Stimulated activated CD4-positive, alpha-beta T cell treated with anti-CD3 and anti-CD28 coated beads, Interleukin-4, amount 100 ng/mL, for 48 hours (primary cell): ENCODE measurements at places on chromosomes 12 and 14.
A peak's percentile ranks its signal among the peaks of the same experiment; 100 is the strongest.

GRCh38 chr12:97394657-97395056 is 67.9 kb upstream of the RMST start:
- no peak for DNase-seq

DNA sequence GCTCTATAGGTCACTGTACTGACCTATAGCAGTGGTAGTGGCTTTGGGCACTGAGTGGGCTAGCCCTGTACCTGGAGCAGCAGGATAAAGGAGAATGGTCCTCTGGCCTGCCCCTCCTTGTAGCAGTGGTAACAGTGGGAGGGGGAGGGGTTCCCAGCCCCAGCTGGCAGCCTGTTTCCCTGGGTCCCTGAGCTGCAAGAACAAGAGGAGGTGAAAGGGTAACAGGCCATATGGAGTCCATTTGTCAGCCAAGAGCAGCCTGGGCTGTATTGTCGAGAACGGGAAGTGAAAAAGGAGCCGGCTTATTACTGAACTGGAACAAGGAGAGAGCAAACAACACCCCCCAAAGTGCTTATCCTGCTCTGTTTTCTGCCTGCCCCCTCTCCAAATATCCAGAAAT is 73.8 kb upstream of the SRSF5 start:
- DNase-seq: no peak

- DNase-seq: no peak
Observed at GRCh38 chr14:100905166-100905565, 1.6 kb upstream of the RTL1 start.

- DNase-seq: no peak
Observed at GRCh38 chr12:115636546-115636945, 640.9 kb downstream of the MED13L start.

DNA sequence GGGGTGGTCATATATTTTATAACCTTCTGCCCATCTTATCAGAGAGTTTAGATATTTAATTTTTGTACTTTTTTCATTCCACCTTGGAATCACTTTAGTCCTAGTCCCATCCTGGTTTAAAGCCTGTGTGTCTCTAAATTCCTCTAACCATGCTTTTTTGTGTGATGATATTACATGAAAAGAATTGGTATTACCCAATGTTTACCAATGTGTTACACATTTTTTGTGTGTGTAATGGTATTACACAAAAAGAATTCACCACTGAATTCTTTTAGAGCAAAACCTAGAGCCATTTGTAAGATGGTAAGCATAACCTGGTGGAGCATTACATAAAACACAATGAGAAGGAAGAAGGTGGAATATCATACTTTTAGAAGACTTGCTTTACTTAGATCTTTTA is 77.5 kb downstream of the FAR2 start:
- DNase-seq: no peak

DNA sequence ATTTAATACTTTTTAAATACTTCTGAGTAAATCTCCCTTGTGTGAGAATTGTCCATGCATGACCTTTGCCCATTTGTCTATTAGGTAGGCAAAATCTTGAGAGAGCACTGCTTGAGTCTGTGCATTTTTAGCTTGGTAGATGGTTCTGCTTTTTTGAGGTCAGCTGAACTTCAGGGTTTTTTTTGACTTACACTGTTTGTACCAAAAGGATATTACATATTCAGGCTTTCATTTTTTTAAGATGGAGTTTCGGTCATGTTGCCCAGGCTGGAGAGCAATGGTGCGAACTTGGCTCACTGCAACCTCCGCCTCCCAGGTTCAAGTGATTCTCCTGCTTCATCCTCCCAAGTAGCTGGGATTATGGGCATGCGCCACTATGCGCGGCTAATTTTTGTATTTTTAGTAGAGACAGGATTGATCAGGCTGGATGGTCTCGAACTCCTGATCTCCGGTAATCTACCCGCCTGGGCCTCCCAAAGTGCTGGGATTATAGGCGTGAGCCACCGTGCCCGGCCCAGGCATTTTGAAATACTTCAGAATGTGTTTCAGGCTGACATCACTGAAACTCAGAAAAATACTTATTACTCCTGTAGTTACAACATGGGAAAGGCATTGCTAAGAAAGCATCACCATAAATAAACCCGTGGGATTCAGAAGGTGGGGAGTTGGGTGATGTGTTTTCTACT is 11.1 kb downstream of the RASSF3 start:
- no peak for DNase-seq

- DNase-seq: no peak
Observed at GRCh38 chr12:95882080-95882479, 23.3 kb downstream of the SNRPF start.

DNA sequence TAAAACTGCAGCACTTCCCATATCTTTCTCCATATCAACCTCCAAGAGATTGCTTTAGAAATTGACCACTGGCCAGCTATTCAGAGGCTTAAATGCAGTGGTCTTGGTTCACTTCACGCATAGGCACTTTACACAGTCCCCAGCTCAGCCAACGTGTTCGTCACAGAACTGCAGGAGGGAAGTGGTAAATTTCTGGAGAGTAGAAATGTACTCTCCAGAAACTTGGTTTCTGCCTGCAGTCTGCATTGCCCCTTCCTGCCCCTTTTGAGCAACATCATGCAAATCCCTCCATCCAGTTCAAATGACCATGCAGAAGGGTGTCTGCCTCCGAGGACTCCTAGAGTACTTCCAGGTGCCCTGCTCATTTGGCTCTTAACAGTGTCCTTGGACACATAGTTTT is 42.7 kb upstream of the NEDD1 start:
- DNase-seq: no peak

- DNase-seq: no peak
Observed at GRCh38 chr12:42126963-42127362, 17.7 kb downstream of the GXYLT1 start.

DNA sequence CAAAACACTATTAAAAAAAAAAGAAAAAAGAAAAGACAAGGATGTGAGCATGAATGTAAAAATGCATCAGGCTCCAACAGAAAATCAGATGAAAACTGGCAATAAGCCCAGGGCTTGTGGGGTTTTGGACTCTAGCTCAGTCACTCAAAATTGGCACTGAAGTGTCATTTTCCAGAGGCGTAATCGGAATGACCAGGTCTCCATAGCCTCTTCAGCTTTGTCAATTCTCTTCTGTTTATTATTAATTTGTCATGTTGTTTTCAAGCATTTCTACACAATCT is 137.2 kb upstream of the TRHDE start:
- DNase-seq: no peak

DNA sequence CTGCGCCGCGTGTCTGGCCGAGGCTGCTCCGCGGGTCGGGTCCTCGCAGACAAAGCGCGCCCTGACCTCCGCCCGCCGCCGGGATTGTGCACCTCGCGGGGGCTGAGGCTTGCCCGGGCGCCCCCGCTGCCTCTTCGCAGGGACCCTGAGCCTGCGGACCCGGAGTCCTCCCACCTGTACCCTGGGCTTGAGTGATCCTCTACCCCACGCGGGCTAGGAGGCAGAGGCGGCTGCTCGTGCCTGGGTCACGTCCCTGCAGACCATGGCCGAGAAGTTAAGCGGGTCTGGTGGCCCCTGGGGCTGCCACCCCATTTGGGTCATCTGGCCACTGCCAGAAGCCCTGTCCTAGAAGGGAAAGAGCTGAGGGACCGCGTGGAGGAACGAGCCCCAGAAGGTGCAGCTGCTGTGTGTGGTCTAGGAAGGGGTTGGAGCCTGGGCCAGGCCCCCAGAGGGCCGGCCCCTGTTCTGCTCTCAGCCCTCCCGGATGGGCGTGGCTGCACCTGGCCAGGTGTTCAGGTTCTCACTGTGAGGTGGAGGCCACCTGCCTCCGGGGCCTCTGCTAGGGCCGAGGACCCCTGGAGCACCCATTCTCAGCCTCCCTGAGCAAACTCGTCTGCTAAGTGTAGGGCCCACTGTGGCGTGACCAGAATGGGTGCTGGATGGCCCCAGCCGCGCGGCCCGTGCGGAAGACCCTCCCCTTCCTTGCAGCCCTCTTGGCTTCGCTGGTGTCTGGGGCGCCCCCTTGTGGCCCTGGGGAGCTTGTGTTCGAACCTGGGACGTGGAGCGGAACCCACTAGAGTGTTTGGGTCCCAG is 49.6 kb downstream of the LRCOL1 start:
- DNase-seq: peak; percentile 79

GRCh38 chr12:2009623-2010022 is 5.4 kb upstream of the DCP1B start:
- DNase-seq: no peak

- no peak for DNase-seq
Observed at GRCh38 chr12:2287589-2287988, 234.8 kb downstream of the CACNA1C start.

GRCh38 chr12:45989287-45989686 is 1.1 kb downstream of the SCAF11 start:
- no peak for DNase-seq

DNA sequence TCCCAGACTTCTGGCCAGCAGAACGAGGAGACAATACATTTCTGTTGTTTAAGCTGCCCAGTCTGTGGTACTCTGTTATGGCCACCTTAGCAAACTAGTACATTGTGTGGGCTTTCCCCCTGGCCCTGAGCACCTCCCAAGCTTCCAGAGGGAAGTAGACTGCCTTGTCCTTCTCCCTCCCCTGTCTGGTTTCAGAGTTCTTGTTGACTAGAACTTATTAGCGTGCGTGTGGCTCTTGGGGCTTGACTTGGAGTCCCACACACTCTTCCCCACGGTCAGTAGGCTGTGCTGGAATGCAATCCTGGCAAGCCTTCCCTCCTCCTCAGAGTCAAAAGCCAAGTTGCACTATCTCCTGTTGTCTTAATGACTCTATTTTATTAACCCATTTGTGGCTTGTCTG is 27.7 kb downstream of the FBLN5 start:
- DNase-seq: no peak

DNA sequence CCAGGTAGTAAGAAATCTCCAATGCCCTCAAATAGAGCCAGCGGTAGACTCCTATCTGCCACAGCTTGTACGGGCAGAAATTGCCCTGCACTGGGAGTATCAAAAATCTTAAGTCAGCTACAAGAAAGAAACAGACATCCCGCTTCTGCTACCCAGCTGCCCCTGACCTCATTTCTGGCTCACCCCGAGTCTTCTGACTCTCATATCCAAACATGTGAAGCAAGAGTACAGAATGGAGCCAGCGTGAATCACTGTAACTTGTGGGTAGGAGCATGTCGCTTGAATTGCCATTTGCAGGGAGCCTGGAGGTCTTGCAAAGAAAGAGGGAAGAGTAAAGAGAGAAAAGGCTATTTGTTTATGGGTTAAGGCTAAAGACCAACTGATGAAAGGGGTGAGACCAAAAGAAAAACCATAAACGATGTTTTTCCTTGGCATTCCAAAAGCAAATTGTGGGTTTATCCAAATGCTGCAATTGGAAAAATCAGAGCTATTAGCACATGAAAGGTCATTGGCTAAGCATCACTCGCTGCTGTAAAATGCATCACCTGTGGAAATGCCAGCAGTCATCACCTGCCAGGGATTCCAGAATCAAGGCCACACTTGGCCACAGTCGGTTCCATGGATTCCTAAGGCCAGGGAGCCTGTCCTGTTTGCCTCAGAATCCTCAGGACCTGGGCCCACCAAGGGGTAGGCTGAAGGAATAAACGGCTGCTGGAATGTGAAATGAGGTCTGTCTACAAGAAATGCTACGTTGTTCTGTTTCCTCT is 86.6 kb downstream of the FOXN3 start:
- no peak for DNase-seq

DNA sequence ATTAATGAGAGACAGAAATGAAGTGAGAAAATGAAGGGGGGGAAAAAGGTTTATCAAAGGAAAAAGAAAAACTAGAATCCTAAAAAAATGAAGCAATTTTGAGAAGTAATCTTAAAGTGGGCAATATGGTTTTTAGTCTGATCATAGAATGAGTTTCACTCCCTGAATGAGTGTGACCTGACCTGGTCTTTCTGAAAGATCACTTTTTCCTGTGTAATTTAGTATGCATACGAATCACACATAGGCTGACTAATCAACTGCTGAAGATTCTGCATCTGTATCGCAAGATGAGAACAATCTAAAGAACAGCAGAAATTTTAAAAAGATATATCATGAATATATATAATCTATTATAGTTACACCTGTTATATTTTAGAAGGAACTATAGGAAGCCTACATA is 11.3 kb downstream of the GNPTAB start:
- DNase-seq: no peak

GRCh38 chr12:89278862-89279261 is 73.4 kb downstream of the DUSP6 start:
- DNase-seq: no peak

GRCh38 chr12:76964784-76965571 is 86.2 kb upstream of the CSRP2 start:
- DNase-seq: no peak

GRCh38 chr12:75345531-75345930 is 11.1 kb downstream of the GLIPR1L1 start:
- no peak for DNase-seq

- no peak for DNase-seq
Observed at GRCh38 chr14:55302367-55303124, 31.3 kb downstream of the FBXO34 start.
